Activated CD4-positive, alpha-beta memory T cell treated with anti-CD3 and anti-CD28 coated beads for 36 hours (primary cell): ENCODE measurements at places on chromosomes 13 and 19.
A peak's percentile ranks its signal among the peaks of the same experiment; 100 is the strongest.

GRCh38 chr13:40786568-40786996 lies 2.8 kb upstream of the SLC25A15 start:
- DNase-seq, result peak; percentile 53

GRCh38 chr13:98598043-98598442 lies 21.1 kb upstream of the STK24 start:
- DNase-seq, result no peak

- no peak for DNase-seq
Measured at GRCh38 chr13:94329754-94330551, 149.5 kb downstream of the DCT start.

GRCh38 chr19:32168606-32169005 lies 176.8 kb upstream of the ZNF507 start:
- no peak for DNase-seq

- DNase-seq, result no peak
Measured at GRCh38 chr19:18172331-18173053, 1.1 kb upstream of the IFI30 start.

DNA sequence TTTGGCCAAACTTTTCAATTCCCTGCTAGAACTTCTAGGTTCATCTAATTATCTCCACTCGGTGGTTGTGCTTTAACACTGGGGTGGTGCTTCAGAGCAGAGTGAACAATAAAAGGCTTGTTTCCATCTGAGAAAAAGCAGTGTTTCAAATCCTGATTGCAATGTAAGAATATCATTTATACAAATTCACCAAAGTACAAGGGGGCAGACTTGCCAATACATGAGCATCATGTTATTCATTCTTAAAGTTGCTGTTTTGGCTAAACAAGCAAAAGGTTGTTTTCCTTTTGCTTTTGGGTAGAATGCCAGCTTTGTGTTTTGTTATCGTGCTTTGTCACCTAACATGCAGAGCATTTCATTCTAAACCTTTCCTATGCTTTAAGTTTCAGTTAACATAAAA lies 78.5 kb upstream of the UBAC2 start:
- DNase-seq, result no peak

GRCh38 chr13:78881054-78881453 lies 222.1 kb upstream of the OBI1 start:
- DNase-seq, result no peak

DNA sequence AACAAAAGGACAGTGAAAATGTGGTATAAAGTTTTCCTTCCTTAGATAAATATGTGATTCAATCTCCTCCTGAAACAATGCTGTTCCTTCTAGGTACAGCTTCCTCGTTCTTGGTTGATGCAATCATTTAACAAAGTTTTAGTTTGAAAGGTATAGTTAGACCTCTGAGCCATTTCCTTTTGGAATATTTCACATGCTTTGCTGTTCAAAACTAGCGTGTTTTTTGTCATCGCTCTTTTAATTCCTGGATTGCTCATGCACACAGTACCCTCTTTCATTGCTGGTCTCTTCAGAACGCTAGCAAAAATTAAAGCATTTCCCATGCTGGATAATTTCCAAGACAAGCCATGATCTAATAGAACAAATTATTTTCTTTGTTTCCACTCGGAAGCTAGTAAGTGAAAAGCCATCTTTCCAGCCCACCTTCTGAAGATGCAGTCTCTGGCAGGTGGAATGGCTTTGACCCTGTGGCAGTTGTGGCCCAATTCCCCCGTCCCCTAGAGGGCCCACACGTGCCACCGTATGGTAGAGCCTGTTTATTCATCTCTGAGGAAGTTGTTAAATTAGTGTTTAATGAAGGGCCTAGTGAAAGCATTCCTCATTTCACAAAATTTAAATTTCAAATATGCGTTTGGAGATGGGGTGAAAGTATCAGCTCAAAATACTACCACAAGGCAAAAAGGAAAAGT lies 1040.6 kb upstream of the SLC10A2 start:
- DNase-seq, result no peak

- DNase-seq, result no peak
Measured at GRCh38 chr19:6671960-6672359, 2.0 kb upstream of the TNFSF14 start.

DNA sequence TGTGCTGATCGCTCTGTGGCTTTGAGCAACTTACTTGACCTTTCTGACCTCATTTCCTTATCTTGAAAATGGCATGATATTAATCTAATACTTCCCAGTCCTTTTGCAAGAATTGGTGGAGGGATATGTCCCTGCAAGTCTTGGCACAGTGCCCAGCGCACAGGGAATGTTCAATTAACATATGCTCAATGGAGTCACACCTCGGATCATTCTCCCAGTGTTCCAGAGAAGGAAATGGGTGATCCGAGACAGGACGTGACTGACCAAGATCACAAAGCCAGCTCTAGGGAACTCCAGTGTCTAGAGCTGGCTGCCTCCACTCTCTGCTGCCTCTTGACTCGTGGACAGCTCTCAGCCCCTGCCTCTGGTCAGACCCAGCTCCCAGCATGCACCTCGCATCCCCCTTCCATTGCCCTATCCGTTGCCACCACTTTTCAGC lies 3.6 kb downstream of the CDC42EP5 start:
- DNase-seq, result no peak

DNA sequence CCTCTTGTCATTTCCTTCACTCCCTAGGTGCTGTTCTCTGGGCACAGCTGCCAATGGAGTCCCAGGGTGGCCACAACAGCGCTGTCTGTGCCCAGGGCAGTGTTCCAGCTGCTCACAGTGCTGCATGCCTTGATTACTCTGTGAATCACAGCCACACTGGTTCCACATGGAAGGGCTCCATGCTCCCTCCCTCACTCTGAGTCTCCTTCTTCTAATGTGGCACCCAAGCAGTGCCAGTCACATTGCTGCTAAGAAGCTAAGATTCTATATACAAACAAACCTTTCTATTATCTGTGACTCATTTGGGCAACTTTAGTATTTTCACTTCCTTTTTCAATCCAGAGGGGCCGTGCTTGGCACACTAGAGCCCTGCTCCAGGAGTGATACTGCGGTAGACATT lies 248.7 kb downstream of the TDRD3 start:
- no peak for DNase-seq

DNA sequence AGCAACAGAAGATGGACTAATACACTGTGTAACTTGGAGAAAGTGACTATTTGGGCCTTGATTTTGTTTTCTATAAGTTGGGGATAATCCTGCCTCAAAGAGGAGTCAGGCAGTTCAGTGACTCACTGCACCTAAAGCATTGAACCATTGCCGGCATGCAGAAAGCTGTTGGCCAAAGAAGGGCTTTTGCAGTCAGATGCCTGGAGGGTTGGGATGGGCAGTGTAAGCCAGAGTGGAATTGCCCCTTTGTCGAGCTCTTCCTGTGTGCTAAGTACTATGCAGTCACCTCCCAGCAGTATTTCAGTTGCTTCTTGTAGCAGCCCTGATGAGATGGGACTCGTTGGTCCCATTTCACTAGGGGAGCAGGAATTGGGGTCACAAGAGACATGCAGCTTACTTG lies 11.1 kb downstream of the ZNF473 start:
- no peak for DNase-seq

- DNase-seq, result no peak
Measured at GRCh38 chr19:835210-835810, 5.5 kb upstream of the PRTN3 start.

GRCh38 chr19:54168174-54168917 lies 4.6 kb downstream of the TMC4 start:
- DNase-seq, result peak; percentile 94

GRCh38 chr13:39577838-39578491 lies 25.0 kb downstream of the LHFPL6 start:
- DNase-seq, result no peak

GRCh38 chr19:55857974-55858373 lies 21.6 kb downstream of the NLRP4 start:
- no peak for DNase-seq
